Activated CD8-positive, alpha-beta memory T cell treated with anti-CD3 and anti-CD28 coated beads, Interleukin-2, amount 10 ng/mL, durations not matched to agents 7 days and 5 days (primary cell): ENCODE measurements at places on chromosomes 6 and 20.

GRCh38 chr6:5981126-5982026, 25.3 kb downstream of the NRN1 start:
- DNase-seq, result no peak

DNA sequence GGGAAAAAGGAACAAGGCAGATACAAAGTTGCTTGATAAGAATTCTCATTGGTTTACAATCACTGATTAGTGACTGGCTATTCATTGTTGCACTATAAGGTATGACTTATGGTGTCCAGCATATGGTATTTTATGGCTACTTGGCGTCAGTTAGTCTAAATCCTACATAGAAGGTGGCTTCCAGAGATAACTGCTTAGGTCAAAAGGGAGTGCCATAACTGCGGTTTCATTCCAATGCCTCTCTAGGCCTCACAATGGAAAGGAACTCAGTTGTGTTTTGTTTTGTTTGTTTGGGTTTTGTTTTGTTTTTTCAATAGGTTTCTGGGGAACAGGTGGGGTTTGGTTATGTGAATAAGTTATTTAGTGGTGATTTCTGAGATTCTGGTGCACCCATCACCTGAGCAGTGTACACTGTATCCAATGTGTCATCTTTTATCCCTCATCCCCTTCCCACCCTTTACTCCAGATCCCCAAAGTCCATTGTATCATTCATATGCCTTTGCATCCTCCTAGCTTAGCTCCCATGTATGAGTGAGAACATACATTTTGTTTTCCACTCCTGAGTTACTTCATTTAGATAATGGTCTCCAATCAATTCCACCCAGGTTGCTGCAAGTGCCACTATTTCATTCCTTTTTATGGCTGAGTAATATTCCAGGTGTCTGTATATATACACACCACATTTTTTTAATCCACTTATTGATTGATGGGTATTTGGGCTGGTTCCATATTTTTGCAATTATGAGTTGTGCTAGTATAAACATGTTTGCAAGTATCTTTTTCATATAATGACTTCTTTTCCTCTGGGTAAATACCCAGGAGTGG, 7.0 kb downstream of the GOPC start:
- no peak for DNase-seq

DNA sequence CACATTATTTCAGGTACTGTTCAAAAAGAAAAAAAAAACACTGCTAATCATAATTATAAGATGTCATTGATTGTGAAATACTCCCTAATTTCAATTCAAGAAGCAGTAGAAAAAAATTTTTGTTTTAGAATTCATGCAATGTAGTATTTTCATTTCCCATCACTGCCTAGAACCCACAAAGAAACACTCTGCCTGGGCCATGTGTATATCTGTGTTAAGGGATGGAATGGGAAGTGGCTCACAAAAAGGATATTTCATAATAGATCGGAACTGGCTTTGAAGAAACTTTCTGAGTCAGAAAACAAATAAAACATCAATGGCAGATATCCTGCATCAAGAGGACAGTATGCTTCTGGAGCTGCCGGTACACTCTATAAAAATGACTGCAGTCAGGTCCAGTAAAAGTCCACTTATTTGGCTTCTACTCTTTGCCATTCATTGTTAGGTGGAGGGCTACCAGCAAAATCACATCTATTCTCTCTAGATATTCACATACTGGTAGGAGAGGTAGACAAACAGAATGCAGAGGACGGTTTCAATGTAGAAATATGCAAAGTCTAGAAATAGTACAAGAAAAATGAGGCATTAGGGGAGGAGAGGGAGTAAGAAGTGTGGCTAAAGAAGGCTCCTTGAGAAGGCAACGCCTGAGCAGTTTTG, 135.0 kb upstream of the TNFAIP3 start:
- DNase-seq, result no peak

GRCh38 chr6:71599359-71599758, 287.0 kb upstream of the RIMS1 start:
- DNase-seq, result no peak

GRCh38 chr6:42907336-42907735, 8.5 kb upstream of the PTCRA start:
- no peak for DNase-seq

GRCh38 chr20:1478566-1478965, 11.9 kb upstream of the NSFL1C start:
- DNase-seq, result no peak

GRCh38 chr20:49312661-49313060, 34.8 kb upstream of the ZNFX1 start:
- no peak for DNase-seq

DNA sequence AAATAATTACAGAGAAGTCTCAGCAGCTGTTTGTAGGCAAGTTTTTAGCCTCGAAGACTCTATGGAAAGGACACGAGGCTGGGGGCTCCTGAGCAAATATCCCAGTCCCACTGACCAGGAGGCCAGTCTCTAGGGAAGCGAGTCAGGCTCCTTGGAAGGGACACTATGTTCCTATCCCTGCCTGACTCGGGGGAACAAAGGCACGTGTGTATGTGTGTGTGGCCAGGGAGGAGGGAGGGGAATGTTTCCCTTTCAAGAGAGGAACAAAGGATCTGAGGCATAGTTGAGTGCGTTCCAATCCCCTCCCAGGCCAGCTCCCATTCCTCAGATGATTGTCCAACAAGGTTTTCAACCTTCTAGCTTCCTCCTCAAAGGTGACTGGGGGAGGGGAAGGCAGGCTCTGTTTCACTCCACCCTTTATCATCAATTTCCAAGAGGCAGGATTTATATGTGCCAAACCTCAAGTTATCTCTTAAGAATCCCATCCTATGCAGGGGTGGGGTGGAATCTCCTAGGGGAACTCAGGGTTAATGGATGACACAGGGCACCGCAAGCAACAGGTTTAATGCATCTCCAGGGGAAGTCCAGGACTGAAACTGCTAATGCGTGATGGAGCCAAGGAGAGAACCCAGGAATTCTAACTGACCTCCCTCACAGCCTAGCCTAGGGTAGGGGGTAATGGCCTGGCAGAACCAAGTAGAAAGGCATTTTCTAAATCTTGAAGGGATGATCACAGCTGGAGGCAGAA, 9.9 kb downstream of the BCL2L1 start:
- no peak for DNase-seq
